Epithelial cell of prostate (primary cell): ENCODE measurements at places on chromosomes 5 and 9.

- no peak for DNase-seq
Measured at GRCh38 chr5:65809817-65810531, 88.0 kb downstream of the NLN start.

DNA sequence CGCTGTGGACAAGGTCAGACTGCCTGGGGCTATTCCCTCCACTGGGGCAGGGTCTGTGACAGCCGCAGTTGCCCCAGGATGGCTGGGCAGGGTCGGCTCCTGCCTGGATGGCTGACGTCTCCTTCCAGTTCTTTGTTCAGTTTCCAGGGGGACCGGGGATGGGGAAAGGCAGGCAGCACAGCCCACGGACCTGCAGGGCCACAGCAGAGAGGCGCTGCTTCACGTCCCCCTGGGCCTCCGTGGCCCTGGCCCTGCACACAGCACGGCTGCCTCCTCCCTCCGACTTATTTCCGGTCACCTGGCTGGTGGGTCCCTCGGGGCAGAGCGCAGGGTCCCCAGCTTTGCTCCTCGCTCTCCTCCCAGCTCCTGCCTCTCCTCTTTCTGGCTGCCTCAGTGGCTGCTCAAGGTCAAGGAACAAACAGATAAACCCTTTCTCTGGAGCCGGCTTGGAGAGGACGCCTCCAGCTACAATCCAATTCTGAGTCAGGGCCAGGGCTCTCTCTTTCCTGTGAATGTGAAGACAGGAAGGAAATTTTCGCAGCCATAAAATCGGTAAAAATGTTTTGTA is 169.7 kb downstream of the C9orf50 start:
- DNase-seq = no peak

DNA sequence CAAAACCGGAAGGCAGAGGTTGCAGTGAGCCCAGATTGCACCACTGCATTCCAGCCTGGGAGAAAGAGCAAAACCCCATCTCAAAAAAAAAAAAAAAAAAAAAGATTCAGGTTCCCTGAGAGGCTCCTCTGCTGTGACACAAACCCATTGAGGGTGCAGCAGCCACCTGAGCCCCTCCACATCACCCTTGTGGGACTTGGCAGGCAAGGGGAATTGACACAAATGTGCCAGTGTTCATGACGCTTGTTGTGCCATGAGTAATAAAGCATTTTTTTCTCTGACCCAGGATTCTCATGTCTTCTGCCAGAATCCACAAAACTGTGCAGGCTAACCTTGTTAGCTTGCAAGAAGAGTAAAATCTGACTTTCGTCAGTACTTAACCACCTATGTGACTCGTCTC is 149.6 kb downstream of the TTC39B start:
- DNase-seq = no peak

DNA sequence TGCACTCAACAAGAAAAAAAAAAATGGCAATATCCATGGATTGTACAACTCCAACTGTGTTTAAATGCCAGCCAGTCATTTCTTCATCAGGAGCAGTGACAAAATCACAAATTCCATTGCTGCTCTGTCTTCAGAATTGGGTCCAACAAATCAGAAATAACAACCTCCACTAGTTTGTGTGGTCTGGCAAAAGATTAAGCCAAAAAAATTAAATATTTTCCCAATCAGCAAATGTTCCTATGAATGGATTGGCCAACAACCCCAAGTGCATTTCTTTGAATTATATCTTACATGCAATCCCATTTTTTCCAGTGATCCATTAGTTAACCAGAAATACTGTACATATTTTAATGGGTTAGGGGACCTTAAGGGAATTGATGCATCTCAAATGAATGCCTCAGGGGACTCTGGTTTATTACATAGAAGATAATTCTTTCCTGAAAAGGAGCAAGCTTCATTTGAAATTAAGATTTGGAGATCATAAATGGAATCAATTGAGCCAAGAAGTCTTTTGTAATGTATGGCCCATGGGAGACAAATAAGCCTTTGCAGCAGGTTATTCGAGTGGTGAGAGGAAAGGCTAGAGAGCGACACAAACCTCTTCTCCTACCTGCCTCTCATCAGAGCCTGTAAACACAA is 131.8 kb downstream of the TLE1 start:
- DNase-seq = no peak

- DNase-seq = no peak
Measured at GRCh38 chr5:76679231-76679630, 36.7 kb upstream of the F2R start.

GRCh38 chr5:6146271-6146670 is 232.1 kb downstream of the MED10 start:
- no peak for DNase-seq

- DNase-seq = no peak
Measured at GRCh38 chr9:89482056-89482851, 15.7 kb downstream of the SEMA4D start.

GRCh38 chr9:127278372-127278771 is 13.8 kb downstream of the GARNL3 start:
- DNase-seq = peak; percentile 46

- DNase-seq = no peak
Measured at GRCh38 chr9:19554529-19554928, 145.7 kb downstream of the ACER2 start.

- DNase-seq = no peak
Measured at GRCh38 chr5:78269088-78269703, 25.3 kb downstream of the AP3B1 start.

DNA sequence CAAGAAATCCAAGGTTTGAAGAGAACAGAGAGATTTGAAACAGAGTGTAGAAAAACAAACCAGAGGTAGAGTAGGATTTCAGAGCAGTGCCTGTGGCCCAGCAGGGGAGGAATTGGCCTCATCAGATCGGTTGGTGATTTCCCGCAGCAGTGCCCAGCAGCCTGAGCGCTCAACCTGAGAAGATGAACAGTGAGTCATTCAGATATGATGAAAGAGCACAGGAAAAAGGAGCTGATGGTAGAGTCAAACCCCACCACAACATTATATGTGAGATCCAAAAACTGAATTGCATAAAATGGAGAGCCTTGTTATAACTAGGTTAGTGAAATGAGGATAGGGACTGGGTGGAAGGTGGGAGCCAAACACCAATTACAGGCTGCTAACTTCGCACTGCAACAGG is 248.9 kb downstream of the PIK3R1 start:
- DNase-seq = no peak

- no peak for DNase-seq
Measured at GRCh38 chr5:138686668-138687067, 66.6 kb upstream of the CTNNA1 start.

DNA sequence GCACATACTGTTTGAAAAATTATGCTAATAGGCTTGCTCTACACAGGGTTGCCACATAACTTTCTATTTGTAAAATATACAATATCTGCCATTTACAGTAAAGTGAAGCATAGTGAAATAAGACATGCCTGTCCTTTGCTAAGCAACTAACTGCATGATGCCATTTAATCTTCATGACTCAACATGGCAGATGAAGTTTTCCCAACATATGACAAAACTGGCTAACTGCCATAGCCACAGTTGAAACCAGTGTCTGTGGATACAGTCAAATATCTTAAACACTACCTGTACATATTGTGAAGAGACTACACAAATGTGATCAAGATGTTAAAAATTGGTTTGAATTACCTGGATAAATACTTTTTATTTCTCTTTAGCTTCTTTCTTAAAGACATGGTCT is 3.1 kb upstream of the DMAC1 start:
- peak; percentile 65 for DNase-seq

GRCh38 chr5:179310439-179311090 is 34.7 kb downstream of the ADAMTS2 start:
- DNase-seq = no peak

- DNase-seq = no peak
Measured at GRCh38 chr9:18761742-18762300, 271.2 kb downstream of the SAXO1 start.

GRCh38 chr5:174777583-174777982 is 53.2 kb downstream of the MSX2 start:
- DNase-seq = no peak

DNA sequence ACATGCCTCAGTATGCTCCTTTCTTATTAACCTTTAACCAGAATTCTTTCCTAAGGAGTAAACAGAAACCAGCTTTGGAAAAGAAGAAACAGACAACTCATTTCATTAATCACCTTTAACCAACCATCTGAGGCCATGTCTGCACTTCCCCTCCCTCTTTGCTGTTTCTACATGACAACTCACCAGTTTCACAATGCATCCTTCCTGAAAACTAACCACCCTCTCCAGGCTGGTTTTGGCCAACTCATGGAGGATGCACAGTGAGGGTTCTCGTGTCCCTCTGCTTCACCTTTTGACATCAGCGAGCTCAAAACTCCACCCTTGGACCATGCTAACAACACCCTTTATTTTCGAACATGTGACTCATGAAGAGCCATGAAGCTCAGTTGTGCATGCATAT is 244.1 kb downstream of the ELAVL2 start:
- DNase-seq = peak; percentile 99

DNA sequence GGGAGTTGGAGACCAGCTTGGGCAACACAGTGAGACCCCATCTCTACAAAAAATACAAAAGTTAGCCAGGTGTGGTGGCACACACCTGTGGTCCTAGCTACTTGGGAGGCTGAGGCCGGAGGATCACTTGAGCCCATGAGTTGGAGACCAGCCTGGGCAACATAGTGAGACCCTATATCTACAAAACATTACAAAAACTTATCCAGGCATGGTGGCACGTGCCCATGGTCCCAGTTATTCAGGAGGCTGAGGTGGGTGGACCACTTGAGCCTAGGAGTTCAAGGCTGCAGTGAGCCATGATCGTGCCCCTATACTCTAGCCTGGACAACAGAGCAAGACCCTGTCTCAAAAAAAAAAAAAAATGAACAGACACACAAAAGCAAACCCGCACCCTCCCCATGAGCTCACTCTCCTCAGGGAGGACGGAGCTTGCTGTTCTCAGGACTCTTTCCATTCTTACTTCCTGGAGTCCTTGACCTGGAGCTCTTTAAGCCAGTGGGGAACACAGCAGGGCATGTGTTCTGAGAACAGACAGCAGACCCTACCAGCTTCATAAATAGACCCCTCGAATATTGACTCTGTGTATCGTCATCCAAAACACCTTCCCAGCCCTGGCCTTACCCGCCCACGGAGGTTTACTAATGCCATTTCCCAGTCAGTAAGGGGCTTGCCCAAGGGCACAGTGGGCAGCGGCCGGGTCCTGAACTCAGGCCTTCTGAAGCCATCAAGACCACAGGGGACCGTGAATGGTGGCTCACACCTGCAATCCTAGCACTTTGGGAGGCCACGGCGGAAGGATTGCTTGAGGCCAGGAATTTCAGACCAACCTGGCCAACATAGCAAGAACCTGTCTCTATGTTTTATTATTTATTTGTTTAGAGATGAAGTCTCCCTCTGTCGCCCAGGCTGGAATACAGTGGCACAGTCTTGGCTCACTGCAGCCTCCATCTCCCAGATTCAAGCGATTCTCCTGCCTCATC is 11.1 kb downstream of the PTGES2 start:
- DNase-seq = no peak

- no peak for DNase-seq
Measured at GRCh38 chr5:179758955-179759354, 26.3 kb downstream of the MAML1 start.

DNA sequence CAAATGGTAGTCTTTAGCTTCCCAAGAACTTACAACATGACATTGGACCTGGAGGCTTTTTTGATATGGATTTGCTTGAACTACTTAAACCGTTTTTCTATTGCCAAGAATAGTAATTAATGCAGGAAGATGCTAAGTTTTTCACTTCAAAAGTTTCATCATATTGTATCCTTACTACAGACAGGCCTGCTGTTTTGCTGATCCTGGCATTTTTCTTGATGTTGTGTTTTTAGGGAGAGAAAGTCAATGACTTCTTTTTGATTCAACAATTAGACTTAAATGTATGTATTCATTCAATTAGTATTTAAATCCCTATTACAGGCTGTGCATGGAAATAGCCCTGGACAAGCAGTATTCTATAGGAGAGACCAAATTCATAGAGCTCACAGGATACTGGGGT is 172.7 kb downstream of the TRPM3 start:
- DNase-seq = no peak

- no peak for DNase-seq
Measured at GRCh38 chr5:136033234-136033633, 4.4 kb downstream of the TGFBI start.

GRCh38 chr5:138949223-138949574 is 74.1 kb upstream of the LRRTM2 start:
- no peak for DNase-seq

- DNase-seq = no peak
Measured at GRCh38 chr5:111635151-111635902, 121.7 kb downstream of the NREP start.

DNA sequence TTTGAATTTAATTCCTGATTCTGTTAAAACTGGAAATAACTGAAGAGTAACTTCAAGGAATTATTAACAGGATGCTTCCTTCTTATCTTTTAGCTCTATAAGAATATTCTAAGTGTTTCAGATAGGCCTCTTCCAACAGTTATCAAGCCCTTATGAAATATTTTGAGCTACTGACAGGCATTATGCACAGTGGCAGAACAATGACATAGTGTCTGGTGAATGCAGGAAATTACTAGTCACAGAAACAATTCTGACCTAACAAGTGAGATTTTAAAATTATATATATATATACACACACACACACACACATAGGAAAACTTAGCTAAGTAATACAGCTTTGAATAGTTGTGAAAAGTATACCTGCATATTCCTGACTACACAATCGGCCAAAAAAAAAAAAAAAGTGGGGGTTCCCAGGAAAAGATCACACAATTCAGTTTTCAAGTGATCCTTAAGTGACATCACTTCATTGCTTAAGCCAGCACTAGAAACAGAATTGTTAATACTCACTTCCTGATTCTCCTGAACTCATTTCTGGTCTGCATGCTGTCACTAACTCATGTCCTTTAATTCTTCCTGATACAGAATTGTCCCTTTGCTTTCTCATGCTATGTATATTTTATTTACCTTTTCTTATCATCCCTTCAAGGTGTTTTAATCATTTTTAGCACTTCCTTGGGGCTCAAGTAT is 77.3 kb downstream of the SLC25A46 start:
- DNase-seq = no peak

DNA sequence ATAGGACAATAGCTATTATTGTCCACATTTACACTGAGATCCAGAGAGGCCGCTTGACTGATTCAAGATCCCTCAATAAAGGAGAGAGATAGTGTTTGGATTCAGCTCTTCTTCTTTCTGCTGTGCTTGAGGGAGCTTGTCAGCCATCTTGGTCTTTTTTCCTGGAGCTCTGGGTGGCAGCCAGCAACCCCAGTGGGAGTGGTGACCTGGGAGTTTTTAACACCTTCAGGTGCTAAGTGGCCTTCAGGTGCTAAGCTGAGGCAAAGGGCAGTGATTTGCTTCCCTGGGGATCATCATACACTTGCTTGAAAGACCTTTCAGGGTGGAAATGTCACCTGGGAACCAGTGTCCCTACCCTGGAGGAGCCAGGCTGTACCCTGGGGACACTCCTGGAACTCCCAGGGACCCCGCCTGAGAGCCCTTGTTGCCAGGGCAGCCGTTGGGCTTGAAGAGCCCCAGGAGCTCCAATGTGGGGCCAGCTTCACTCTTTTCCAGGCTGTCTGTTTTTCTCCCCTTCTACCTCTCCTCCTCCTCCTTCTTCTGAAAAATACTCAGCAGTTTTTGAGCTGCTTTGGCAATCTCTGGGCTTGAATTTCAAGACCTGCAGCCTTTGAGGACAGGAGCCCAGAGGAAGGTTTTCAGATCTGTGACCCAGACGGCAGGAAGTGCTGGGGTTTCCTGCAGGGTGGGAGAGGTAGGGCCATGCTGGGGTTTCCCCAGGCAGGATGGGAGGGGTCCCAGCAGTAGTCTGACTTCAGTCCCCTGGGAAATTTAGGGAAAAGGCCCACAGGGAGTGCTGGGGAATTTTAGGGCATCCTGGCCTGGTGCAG is 59.7 kb downstream of the FGF18 start:
- no peak for DNase-seq

- DNase-seq = no peak
Measured at GRCh38 chr9:136244122-136244968, 1.3 kb downstream of the QSOX2 start.
